ENCODE measurements at places on chromosomes 3 and 15.
A peak's percentile ranks its signal among the peaks of the same experiment; 100 is the strongest.

GRCh38 chr15:58779554-58779953, 8.5 kb downstream of the MINDY2 start:
- peak; percentile 32 for DNase-seq

DNA sequence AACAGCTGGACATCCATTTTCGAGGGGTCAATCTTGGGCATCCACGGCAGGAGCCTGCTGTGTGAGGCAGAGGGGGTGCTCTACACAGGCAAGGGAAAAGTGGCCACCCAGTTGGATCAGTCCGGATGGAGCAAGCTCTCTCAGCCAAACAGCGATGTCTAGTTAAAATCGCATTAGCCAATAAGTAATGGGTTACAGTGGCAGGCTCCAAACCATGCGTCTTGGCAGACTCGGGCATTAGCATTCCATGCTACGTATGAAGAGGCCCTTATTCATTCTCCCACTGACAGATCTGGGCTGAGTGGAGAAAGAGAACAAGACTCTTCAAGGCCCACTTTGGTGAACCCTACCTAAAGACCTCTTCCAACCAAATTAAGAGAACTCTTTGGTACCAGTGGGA, 49.3 kb downstream of the CCNB2 start:
- DNase-seq = peak; percentile 6

GRCh38 chr15:41501931-41502794, 8.5 kb downstream of the ITPKA start:
- no peak for DNase-seq

GRCh38 chr15:56040081-56041035, 46.9 kb upstream of the NEDD4 start:
- DNase-seq = peak; percentile 98

Data from fibroblast of the aortic adventitia (primary cell).